Right lung (tissue), 10 donors: ENCODE measurements at places on chromosomes 11 and 22. TPM values are rescaled to one million over a fixed set of nuclear protein-coding genes. Genes with fewer than 3 reads are reported as not detected.

- DNase-seq: no peak
Observed at GRCh38 chr22:45830531-45831245, 146.3 kb downstream of the WNT7B start.

DNA sequence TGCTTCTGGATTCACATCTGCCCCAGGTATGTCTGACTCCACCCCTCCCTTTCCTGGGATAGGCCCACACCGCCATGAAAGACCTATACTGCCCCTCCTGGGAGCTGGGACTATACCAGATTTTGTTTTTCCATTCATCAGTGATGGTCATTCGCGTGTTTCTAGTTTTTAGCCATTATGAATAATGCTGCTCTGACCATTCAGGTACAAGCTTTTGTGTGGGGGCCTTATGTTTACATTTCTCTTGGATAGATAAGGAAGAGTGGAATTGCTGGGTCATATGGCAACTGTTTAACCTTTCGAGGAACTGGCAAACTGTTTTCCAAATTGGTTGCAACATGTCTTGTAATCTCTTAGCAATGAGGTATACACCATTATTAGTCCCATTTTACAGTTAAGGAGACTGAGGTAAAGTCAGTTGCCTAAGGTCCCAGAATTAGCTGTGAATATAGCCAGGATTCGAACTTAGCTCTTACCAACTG, 1.2 kb upstream of the TBC1D10A start:
- no peak for DNase-seq

The OR4A16 gene
- polyA plus RNA-seq: not detected

DNA sequence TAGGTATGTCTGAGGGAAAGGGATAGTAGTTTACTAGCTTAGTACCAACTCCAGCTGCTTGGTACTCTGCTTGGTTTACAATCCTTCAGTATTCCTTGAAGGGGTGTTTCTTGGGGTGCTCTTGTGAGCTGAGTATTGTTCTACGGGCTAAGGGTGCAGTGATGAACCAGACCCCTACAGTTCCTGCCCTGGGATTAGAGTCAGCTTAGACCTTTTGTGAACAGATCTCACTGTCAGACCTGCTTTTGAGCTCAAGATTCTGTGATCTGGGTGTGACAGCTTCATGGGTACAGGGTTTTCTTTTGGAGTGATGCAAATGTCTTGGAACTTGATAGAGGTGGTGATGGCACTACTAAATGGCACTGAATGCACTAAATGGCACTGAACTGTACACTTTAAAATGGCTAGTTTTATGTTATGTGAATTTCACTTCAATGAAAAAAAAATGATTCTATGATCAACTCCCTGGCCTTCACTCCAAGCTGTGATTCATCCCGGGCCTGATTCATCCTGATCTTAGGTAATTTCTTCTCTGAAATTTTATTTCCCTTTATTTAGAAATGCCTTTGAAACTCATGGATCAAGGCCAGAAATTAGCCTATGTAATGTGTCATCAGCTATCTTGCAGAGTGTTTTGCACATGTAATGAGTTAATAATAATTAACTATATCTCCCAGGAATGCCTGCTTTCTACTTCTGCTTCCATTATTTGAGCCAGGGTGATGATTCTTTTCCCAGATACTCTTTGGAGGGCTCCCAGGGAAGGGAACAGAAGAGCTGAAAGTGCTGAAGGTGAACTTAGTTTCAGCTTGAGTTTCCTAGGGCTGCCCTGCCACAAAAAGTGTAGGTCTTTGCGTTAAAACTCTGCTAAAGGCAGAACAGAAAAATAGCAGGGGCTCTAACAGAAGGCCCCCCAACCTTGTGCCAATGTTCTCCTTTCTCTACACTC, 87.9 kb downstream of the NCAM1 start:
- DNase-seq: no peak

The RPS3 gene
- 3,630 TPM for polyA plus RNA-seq

DNA sequence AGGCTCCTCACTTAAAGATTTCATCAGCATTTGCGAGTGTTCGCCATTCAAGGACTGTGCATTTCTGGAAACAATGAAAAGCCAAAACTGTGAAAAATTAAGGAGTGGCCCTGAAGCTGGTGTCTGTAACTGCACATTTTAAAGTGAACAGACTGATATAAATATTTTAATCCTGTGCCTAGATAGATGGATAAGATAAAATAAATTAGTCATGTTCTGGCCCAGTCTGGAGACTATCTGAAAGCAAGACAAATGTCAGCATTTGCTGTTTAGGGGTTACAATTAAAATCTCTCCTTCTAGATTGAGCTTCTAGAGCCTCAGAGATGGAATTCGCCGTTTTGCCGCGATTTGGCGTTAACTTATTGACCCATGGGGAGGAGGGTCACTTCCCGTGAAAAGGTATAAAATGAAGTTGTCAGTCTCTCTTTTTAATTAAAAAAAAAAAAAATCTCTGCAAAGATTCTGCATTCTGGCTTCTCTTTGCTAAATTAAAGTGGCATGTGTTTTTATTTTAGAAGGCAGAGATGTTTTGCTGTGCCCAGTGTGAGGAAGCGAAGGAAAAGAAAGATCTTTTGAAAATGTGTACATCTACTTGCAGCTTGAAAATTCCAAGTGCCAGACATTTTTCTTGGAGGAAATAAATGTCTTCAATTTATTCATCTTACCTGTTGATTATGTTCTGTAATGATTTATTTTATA, 79.7 kb upstream of the WNT7B start:
- no peak for DNase-seq

GRCh38 chr11:27976262-27976661, 131.7 kb downstream of the KIF18A start:
- no peak for DNase-seq

GRCh38 chr11:92226331-92227229, 2.0 kb downstream of the FAT3 start:
- peak; percentile 28 for DNase-seq

The GRM5 gene
- 0.04 TPM for polyA plus RNA-seq

DNA sequence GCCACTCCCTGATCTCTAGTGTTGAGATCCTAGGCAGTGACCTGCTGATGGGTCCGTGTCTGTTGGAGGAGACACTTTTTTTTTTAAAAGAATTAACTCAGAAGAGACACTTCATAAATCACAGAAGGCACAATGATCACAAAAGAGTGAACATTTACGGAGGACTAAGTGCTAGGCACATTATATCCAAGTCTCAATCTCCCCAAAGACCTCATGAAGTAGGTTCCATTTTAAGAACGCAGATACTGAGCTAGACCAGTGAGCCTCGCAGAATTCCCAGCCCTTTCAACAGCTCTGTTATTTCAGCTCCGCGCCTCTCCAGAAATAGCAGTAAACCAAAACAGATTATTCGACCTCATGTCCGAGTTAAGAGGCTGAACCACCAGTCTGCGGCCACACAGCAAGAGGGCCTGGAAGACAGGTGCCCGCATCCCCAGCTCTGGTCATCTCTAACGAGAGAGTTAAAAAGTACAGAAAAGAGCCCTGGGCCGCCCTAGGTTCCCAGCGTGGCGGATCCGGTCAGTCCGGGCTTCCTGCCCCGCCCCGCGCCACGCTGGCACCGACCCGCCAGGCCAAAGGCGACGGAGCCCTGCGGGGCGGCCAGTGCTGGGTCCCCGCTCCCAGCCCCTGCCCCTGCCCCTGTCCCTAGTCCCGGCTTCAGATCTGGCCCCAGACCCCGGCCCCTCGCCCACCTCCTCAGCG, 612 bp downstream of the XBP1 start:
- peak; percentile 71 for DNase-seq

DNA sequence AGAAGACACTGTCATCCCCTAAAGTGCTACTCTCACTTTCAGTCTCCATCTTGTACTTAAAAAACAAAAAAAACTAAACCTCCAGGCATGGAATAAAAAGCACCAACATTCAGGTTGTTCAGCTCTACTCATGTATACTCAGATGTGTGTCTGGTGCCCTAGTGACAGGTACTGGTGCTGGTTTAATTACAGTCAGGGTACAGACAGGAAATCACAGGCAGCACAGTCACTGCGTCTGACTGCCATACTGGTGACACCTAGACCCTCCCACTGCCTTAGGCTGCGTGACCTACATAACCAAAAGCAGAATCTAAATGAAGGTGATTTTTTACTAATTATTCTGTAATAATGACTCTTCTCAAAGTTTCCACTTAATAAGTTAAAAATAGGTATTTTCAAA, at the start of gene ARHGAP32:
Gene ARHGAP32 (minus strand): TSS at position 176 of the 400 bp plus-strand sequence. CDS start 127 bp downstream, at position 49.
- DNase-seq: no peak

The OR51B5 gene
- polyA plus RNA-seq: 0.27 TPM
